ENCODE measurements at places on chromosomes 4 and X.

GRCh38 chrX:39203427-39203826 is 402.2 kb downstream of the MID1IP1 start:
- DNase-seq: no peak

- no peak for DNase-seq
Measured at GRCh38 chr4:139643042-139643895, 22.4 kb upstream of the MGST2 start.

- DNase-seq: no peak
Measured at GRCh38 chrX:44183329-44183728, 160.1 kb downstream of the EFHC2 start.

GRCh38 chrX:153537080-153537479 is 19.6 kb downstream of the ATP2B3 start:
- no peak for DNase-seq

DNA sequence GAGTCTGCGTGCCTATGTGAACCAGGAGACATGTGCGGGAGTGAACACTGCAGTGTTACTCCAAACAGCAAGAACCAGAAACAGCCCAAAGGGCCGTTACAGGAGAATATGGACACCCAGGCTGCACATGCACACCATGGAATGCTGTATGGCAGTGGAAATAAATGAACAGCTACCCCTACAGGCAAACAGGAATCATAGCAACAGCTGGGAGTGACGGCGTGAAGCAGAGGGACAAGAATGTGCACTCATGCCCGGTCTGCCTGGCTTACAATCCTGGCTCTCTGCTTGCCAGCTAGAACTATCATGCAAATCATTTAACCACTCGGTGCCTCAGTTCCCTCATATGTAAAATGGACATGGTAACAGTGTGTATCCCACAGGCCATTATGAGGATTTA is 16.6 kb downstream of the GPKOW start:
- no peak for DNase-seq

- DNase-seq: no peak
Measured at GRCh38 chr4:6633091-6633906, 7.2 kb upstream of the MRFAP1 start.

DNA sequence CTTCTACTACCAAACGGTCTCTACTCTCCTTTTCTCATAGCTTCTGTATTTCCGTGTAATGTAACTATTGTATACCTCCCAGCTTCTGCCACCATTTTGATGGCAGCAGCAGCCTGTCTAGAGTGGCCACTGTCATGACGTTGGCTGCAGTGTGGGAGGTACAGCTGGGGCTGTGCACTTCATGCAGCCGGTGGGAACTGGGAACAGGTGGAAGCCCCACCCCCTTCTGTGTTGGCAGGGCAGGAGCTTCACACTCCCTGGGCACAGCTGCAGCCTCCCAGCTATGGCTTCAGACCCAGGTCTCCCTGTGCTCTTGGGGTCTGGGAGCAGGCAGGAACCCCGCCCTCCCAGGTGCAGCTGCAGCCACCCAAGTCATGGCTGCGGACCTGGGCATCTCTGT is 49.8 kb upstream of the SEC24B start:
- no peak for DNase-seq

DNA sequence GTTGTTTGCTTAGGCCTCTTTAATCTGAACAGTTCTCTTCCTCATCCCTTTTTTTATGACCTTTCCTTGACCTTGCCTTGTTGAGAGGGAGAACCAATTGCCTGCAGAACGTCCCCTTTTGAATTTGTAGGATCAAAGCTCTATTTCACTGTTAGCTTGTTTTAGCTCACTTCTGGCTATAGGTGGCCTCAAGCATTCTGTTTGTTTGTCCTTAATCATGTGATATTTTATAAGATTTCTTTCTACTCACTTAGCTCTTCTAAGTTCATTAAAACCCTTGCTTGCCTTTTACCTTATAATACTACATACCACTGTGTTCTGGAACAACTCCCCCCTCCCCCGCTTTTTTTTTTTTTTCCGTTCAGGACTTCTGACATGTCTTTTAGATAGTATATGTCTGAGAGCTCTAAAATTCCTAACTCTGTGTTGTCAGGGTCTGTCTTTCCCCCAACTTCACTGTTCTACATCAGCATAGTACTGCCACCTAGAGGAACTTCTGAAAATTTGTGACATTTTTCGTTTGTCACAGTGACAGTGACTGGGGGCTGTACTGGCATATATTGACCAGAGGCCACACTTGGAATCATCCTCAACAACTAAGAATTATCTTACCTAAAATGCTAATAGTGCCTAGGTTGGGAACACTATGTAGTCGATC is 128.5 kb downstream of the LARP7 start:
- DNase-seq: no peak

DNA sequence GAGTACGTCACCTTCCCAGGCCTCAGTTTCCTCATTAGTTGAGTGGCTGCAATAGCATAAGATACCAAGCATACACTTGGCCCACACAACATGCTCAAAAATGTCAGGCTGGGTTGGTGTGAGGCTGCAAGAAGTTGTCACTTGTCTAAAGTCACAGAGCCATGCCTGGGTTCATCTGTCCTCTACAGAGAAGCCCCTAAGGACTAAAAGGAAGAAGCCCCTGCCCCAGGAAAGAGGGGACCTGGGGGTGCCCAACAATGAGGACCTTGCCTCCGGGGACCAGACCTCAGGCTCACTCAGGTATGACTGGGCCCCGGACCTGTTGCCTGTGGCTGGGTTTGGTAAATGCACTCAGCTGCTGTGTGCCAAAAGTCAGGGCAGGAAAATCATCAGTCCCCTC is 82.7 kb downstream of the CRMP1 start:
- DNase-seq: no peak

GRCh38 chr4:106104276-106104675 is 209.0 kb downstream of the NPNT start:
- no peak for DNase-seq

DNA sequence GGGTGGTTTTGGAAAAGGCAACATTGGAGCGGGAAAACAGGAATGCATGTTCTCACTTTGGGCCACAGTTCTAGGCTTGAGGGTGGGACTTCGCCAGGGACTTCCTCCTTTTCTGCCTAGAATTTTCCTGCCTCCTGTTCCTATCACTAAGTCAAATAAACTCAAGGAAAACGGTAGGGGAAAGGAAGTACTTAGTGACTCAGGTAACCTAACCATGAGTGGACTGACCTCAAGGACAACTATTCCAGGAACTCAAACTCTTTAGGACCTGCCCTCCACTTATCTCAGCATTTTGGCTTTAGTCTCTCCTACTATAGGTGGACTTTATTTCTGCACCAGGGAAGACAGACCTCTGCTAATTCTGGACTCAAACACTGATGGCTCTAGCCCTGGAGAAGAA is 281.7 kb downstream of the ZNF674 start:
- no peak for DNase-seq

DNA sequence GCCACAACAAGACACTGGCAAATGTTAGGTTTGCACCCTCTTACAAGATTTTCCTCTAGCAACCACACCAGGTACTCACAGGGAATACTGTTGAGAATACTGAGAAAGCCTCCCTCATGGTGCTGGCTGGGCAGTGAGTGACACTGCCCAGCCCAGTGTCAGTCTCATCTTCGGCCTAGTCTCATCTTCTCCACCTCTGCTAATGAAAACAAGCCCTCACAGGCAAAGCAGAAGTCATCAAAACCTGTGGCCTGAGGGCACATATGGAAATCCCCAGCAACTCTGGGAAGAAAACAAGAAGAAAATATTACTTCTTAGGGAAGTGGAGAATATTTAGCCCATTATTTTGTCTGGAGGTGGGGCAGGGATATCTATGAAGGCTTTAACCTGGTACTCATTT is 7.9 kb upstream of the ADAM29 start:
- no peak for DNase-seq

GRCh38 chr4:151835467-151835866 is 74.7 kb upstream of the GATB start:
- DNase-seq: no peak

DNA sequence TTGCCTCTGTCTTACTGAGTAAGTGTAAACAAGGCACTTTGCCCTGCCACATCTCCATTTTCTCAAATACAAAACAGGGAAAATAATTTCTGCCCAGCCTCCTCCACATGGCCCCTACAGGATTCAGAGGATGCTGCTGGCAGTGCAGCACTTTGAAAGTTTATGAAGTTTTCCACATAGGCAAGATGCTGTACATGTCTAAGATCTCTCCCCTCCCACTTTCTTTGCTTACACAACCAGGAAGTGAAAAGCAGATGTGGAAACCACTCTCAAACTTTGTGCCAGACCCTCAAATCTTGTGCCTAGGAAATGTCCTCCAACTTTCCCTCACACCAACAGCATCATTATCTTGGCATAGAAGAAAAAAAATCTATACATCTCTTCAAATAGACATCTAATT is 257.0 kb upstream of the LDB2 start:
- DNase-seq: no peak

DNA sequence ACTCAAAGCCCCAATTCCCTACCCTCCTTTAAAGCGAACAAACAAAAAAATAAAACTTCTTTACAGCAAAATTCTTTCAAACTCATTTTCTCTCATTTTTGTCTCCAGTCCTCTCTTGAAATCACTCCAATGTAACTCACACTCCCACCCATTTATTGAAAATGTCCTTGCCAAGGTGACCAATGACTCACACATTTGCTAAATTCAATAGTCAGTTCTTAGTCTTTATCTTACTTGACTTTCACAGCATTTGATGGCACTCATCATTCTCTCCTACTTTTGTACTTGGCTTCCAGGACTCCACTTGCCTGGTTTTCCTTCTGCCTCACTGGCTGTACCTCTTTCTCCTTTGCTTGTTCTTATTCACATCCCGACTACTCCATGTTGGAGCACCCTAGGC is 19.9 kb downstream of the CC2D2A start:
- DNase-seq: no peak

DNA sequence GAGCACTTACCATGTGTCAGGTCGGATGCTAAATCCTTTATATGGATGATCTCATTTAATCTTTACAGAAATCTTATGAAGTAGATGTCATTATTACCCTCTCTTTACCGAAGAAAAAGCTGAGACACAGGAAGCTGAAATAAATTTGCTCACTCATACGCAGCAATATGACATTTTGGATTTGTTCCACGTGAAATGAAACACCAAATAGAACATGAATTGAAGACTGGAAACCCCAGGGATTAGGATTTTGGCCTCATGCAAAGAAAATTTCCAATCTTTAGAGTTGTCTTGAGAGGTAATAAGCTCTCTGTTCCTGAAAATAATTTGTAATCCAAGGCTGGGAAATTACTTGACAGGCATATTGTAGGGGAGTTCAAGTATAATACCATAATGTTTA is 354.4 kb upstream of the CLNK start:
- no peak for DNase-seq

DNA sequence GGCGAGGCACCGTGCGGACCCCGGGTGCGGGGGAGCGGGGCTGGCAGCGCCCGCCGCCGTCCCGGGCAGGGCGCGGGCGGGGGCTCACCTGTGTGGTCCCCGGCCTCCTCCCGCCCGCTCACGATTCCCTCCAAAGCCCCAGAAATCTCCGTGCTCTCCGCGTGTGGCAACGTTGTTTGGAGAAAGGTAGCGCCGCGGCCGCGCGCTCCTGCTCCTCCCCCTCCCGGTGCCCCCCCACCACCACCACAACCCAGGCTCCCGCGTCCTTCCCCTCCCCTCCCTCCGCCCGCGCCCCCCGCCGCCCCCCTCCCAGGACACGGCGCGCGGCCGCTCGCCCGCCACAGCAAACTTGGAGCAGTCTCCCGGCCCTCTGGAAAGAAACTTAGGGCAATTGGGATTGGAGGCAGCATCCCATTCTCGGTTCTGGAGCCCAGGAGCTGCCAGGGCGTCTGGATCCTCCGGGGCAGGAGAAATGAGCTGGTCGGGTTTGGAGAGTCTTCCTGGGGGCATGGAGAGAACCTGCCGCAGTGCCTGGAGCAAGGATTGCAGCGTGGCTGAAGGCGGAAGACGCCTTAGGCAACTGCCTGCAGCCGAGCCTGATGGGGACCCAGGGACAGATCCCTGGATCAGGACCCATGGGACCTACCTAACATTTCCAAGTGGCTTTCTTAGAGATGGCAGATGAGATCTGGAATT is 855 bp downstream of the KLF3 start:
- DNase-seq: no peak

DNA sequence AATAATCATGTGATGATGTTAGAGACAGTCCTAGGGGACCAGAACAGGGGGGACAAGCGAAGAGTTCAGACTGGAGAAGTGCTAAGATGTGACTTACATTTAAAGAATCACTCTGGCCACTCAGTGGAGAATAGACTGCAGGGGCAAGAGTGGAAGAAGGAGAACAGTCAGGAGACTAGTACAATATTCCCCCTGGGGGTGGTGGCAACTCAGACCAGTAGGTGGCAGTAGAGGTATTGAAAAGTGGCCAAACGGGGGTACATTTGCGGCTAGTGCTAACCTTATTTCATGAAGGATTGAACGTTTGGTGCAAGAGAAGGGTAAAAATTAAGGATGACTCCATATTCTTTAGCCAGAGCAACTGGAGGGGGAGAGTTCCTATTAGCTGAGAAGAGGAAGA is 2.7 kb upstream of the BMX start:
- peak; percentile 31 for DNase-seq

GRCh38 chr4:156475322-156475721 is 496.3 kb downstream of the PDGFC start:
- DNase-seq: no peak

- no peak for DNase-seq
Measured at GRCh38 chrX:80808881-80809411, 731 bp downstream of the BRWD3 start.

- DNase-seq: no peak
Measured at GRCh38 chrX:130057209-130057608, 53.1 kb downstream of the ELF4 start.

DNA sequence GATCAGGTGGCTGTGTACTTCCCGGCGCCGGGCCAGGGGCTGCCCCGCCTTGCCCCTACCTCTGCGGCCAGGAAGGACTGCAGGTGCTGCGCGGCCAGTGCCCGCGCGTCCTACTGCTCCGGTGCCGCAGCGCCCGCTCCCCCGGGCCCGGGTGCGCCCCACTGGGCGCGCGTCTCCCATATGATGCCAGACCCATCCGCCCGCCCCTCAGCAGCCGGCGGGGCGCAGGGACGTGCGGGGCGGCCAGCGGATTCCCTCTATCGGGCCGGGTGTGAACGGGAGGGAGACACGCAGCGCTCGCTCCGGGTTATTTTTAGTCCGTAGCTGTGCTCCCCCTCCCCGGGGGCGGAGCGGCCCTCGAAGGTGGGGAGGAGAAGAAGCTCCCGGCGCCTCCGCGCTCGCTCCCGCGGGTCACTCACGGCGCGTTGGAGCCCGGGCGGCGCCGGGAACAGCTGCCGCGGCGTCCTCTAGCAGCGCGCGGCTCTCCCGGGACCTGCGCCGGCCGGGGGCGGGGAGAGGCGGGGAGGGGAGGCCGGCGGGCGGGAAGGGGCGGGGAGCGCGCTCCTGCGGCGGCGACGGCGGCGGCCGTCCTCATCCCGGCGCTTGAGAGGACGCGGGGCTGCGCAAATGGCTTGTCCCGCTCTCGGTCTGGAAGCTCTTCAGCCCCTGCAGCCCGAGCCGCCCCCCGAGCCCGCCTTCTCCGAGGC is 103.6 kb downstream of the UCHL1 start:
- no peak for DNase-seq

GRCh38 chr4:54100595-54101189 is 729 bp downstream of the GSX2 start:
- no peak for DNase-seq

- no peak for DNase-seq
Measured at GRCh38 chrX:136725441-136726104, 55.2 kb downstream of the ARHGEF6 start.

GRCh38 chrX:80174925-80175574 is 160.5 kb downstream of the TBX22 start:
- no peak for DNase-seq
